ENCODE measurements at places on chromosomes 3 and 15. TPM values are rescaled to one million over a fixed set of nuclear protein-coding genes. Genes with fewer than 3 reads are reported as not detected.

DNA sequence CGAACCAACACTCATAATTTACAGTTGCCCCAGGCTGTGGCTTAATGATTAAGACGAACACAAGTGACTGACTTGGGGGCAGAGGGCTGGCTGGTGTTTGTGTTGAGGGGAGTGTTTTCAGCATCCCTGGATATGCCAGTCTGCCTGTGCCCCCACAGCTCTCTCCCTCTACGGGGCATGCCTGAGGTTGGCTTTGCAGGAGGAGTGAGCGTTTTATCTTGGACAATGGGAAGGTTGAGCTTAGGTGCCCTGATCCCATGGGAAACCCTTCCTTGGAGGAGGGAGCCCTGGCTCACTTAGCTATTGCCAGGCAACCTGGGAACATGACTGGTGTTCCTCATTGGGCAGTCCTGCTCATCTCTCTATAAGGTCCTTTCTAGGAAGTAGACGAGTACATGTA lies 17.6 kb downstream of the FAM107A start:
- no peak for DNase-seq

DNA sequence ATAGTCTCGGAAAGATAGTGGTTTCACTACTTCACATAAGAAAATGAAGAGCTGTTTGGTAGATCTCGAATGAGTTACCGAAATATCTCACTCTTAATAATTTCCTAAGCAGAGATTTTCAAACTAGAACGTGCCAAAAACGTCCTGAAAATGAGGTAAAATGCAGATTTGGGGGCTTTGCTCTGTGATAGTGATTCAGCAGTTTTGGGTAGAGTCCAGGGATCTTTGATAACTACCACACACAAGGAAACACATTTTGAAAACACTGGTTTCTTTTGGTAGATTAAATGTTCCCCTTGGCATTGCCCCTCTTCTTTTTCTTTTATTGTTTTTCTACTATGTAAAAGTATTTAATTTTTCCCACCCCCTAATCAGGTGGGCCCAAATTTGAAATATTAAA lies 125.9 kb downstream of the EBLN2 start:
- no peak for DNase-seq

DNA sequence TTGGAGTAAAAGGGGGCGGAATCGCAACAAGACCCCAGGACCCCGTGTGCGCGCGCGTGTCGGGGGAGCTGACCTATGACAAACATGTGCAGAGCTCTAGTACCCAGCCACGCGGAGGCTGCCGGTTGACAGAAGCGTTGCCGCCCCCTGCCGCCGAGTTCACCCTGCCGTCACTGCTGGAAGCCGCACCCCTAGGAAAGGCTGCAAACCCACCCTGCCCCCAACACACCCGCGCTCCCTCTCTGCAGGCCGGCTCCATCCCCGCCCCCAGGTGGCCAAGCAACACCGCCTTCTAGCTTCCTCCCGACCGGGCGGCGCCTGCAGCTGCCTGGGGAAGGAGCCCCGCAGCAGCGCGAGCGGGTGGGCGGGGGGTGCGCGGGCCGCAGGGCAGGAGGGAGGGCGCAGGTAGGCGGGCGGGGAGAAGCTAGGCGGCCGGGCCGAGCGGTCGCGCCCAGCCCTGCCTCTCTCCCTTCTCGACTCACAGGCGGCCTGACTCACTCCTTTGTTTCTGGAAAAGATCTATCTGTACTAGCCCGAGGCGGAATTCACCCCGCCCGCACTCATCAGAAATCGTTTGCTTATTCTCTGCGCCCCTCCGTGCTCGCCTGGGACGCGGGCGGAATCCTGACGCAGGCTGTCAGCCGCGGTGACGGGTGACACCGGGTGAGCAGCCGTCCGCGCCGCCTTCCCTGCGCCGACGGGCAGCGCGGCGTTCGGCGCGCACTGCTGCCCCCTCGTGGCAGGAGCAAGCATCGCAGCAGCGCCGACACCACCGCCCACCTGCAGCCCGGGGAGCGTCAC lies 160.8 kb downstream of the GAP43 start:
- DNase-seq = peak; percentile 90

The C3orf62 gene
- 3.9 TPM for total RNA-seq

GRCh38 chr15:99509686-99510461 lies 55.9 kb upstream of the MEF2A start:
- no peak for DNase-seq

The LRRC34 gene
- 3.8 TPM for total RNA-seq

- peak; percentile 18 for DNase-seq
These were observed 178.8 kb upstream of the STAC start for GRCh38 chr3:36201546-36201945.

DNA sequence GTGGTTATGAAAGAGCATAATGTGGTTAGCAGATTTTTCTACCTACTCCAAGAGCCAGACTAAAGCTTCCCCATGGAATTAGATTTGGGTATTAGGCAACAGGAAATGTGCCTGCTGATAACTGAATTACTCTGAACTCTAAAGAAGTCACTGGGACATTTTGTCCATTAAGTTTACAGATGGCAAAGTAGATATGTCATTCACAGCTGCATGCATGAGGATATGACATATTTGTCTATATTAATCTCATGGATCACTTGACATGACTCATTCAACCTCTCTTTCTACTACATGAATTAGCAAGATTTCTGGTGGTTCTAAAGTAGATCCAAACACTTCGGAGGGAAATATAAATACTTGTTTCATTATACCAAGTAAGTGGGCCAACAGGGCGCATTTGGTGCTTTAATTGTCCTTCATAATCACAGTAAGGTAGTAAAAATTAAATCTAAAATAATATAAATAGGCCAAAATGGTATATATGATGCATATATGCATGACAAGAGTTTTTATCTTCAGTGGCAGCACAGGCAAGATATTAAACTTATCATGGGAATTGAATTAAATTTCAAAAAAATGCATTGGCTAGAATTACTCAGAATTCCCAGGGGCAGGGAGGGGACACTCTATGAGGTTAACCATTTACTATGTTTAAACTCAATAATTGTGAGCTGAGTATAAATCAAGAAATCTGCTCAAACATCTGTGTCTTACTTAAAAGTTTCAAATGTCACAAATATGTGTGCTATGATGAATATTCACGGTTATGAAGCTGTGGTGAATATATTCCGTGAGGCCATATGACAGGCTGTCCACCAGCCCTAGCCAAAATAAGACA lies 365.3 kb upstream of the KCNMB2 start:
- DNase-seq = peak; percentile 88

- DNase-seq = no peak
These were observed 1.7 kb upstream of the IP6K1 start for GRCh38 chr3:49788056-49788455.

- DNase-seq = no peak
These were observed 16.2 kb downstream of the CCDC32 start for GRCh38 chr15:40548610-40549009.

GRCh38 chr3:114194750-114195149 lies 15.9 kb upstream of the DRD3 start:
- DNase-seq = no peak

GRCh38 chr15:39140060-39140604 lies 440.7 kb upstream of the THBS1 start:
- peak; percentile 72 for DNase-seq

The ECE2 gene
- not detected for total RNA-seq

The MUC13 gene
- total RNA-seq = 0.04 TPM

- peak; percentile 98 for DNase-seq
These were observed 17.5 kb upstream of the HACD2 start for GRCh38 chr3:123602325-123602724.

GRCh38 chr3:183698756-183699155 lies 1.2 kb downstream of the YEATS2 start:
- DNase-seq = peak; percentile 15

The ZBED2 gene
- 0.35 TPM for total RNA-seq

GRCh38 chr3:45583021-45583851 lies 11.3 kb upstream of the LIMD1 start:
- no peak for DNase-seq

- DNase-seq = no peak
These were observed 106.0 kb downstream of the MYH15 start for GRCh38 chr3:108404368-108404767.

The MKRN2OS gene
- 7.9 TPM for total RNA-seq

DNA sequence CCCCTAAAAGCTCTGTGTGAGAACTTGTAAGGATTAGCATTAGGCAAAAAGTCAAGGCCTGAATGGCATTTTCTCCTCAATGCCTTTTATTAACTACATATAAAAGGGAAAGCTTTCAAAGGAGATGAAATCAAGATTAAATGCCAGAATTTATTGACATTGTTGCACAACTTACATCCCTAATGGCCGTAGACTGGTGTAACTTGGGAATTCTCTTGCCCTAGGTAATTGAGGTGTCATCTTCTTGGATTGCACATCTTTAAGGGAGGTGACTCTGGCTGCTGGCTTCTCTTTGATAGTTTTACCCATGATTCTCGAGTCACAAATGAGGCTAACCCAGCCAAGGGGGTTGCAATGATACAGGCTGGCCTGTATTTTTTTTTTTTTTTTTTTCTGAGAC lies 249.1 kb downstream of the TBL1XR1 start:
- DNase-seq = no peak

DNA sequence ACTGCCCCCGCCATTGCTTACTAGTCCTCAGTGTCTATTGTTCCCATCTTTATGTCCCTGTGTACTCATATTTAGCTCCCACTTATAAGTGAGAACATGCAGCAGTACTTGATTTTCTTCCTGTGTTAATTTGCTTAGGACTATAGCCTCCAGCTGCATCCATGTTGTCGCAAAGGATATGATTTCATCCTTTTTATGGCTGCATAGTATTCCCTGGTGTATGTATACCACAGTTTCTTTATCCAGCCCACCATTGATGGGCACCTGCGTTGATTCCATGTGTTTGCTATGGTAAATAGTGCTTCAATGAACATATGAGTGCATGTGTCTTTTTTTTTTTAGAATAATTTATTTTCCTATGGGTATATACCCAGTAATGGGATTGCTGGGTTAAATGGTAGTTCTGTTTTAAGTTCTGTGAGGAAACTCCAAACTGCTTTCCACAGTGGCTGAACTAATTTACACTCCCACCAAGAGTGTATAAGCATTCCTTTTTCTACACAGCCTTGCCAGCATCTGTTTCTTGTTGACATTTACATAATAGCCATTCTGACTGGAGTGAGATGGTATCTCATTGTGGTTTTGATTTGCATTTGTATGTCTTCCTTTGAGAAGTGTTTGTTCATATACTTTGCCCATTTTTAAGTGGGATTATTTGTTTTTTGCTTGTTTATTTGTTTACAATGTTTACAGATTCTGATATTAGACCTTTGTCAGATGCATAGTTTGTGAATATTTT lies 53.7 kb downstream of the GALK2 start:
- no peak for DNase-seq

- DNase-seq = no peak
These were observed 219.2 kb downstream of the THSD4 start for GRCh38 chr15:71334434-71334833.

- DNase-seq = peak; percentile 64
These were observed 1.9 kb upstream of the SPPL2A start for GRCh38 chr15:50767332-50767861.

GRCh38 chr3:146796078-146796477 lies 190.9 kb upstream of the PLSCR5 start:
- no peak for DNase-seq

The SOX14 gene
- total RNA-seq = not detected

DNA sequence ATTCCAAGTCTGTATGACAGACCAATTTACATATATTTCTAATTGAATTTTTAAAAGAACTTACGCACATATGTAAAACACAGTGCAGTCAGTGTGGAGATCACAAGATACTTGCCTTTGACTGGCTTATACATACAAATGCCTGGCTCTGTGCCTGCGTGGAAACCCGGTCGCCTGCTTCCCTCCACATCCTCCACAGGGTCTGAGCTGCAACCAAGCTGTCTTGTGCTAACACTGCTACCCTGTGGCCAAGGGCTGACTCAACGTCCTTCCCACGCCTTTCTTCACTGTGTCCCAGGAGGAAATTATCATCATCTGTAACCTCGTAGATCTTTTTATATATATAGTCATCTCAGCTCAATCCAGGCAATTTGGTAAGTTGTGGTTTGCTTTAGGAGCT lies 117.0 kb downstream of the WNT7A start:
- no peak for DNase-seq

DNA sequence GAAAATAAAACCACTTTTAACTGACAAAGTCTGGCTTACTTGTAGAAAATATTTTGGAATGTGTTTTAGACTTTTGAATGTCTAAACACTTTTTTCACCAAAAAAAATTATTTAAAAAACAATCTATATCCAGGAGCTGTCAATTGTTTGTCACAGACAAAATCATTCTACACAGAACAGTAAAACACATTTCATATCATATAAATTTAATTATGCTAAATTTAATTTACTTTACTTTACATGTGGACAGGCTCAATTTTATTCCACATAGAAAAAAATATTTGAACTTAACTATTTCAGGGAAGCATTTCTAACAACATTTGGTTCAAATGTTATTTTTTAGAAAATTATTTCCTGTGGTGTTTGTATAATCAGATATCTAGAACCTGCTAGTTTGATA lies 1417.0 kb downstream of the ZPLD1 start:
- no peak for DNase-seq

All from PC-3 (cell line).